Esophagus muscularis mucosa (tissue), 4 donors: ENCODE measurements at places on chromosomes 13 and 19. TPM values are rescaled to one million over a fixed set of nuclear protein-coding genes. Genes with fewer than 3 reads are reported as not detected.

Gene KIR2DL4
- not detected for total RNA-seq

Gene TMPRSS9
- total RNA-seq: not detected

Gene POU2F2
- 0.52 TPM for total RNA-seq

Gene ADM5
- total RNA-seq: 3.5 TPM

Gene SLC15A1
- total RNA-seq: not detected

Gene PTBP1
- 76.8 TPM for total RNA-seq

Gene KIR2DL1
- total RNA-seq: not detected

Gene KIR3DL3
- not detected for total RNA-seq

Gene ERFL
- total RNA-seq: 0.32 TPM

Gene HSPB6
- 76.0 TPM for total RNA-seq

Gene HS6ST3
- total RNA-seq: 12.4 TPM

Gene KLF12
- total RNA-seq: 18.7 TPM

Gene SLC7A9
- total RNA-seq: 0.78 TPM

Gene NTN5
- total RNA-seq: 0.17 TPM

Gene COL5A3
- total RNA-seq: 17.7 TPM

Gene CAMSAP3
- 0.17 TPM for total RNA-seq

- no peaks in the 10 kb centered on the region for H3K27me3 ChIP-seq
- no peak overlapping the region for H3K4me3 ChIP-seq
- no peak overlapping the region for H3K27ac ChIP-seq
- DNase-seq: no peak
- no peaks in the 10 kb centered on the region for H3K4me1 ChIP-seq
These were observed 31.2 kb upstream of the CACNA1A start for GRCh38 chr19:13537454-13537853.

DNA sequence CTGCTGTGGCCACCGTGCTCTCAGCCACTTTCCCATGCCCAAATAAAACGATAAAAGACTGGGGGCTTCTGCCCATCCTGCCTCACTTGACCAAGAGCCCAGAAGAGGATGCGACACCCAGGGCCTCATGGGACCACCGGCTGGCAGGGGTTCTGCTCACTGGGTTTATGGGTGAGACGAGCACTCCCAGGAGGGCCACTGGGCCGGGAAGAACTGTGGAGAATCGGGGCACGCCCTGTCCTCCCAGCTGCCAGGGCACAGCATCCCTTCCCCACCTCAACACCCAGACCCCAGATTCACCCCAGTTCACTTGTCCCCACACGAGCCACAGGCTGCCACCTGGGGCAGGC, 4.7 kb upstream of the F10 start:
- H3K36me3 ChIP-seq: no peaks in the 10 kb centered on the region
- H3K4me3 ChIP-seq: no peak overlapping the region
- H3K27me3 ChIP-seq: no peaks in the 10 kb centered on the region
- H3K27ac ChIP-seq: no peak overlapping the region
- DNase-seq: no peak

- no peak for DNase-seq
- peaks cover 12% of the 10 kb centered on the region for H3K4me1 ChIP-seq
- H3K27me3 ChIP-seq: no peaks in the 10 kb centered on the region
- H3K36me3 ChIP-seq: no peaks in the 10 kb centered on the region
- no peak overlapping the region for H3K27ac ChIP-seq
These were observed 142.9 kb upstream of the SERP2 start for GRCh38 chr13:44230736-44231135.

DNA sequence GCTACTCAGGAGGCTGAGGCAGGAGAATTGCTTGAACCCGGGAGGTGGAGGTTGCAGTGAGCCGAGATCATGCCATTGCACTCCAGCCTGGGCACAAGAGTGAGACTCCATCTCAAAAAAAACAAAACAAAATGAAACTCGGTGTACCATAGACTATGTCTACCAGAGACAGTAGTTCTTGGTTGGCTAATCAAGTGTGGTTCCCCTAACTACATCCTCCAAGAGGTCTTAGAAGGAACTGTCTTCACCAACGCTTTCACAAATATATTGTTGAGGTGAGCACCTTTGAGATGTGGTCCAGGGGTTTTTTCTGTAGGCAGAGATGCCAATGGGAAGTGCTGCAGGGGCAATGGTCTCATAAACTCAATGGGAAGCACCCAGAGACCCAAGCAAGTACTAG, 48.0 kb downstream of the RFC3 start:
- H3K27ac ChIP-seq: no peak overlapping the region
- no peaks in the 10 kb centered on the region for H3K4me1 ChIP-seq
- DNase-seq: no peak
- H3K27me3 ChIP-seq: no peaks in the 10 kb centered on the region
- no peaks in the 10 kb centered on the region for H3K36me3 ChIP-seq

GRCh38 chr19:33582914-33583313, 38.8 kb upstream of the CHST8 start:
- no peaks in the 10 kb centered on the region for H3K4me1 ChIP-seq
- no peak overlapping the region for H3K4me3 ChIP-seq
- no peak overlapping the region for H3K27ac ChIP-seq
- no peak for DNase-seq

DNA sequence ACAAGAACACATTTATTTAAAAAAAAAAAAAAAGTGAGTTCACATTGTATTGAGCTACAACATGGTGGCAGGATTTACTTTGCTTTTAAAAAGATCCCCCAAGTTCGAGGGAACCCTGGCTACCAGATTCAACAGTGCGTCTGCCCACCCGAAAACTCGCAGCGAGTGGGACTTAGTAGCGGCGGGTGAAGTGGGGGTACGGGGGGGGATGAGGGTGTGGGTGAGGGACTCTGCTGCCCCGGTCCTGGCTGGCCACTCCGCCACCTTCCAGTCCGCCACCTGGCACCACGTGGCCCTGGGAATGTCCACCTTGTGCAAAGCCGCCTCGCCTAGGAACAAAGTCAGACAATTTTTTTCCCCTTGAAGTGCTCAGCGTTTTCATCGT, 19.3 kb upstream of the TINCR start:
- peaks cover 52% of the 10 kb centered on the region for H3K36me3 ChIP-seq
- H3K27ac ChIP-seq: no peak overlapping the region
- no peak for DNase-seq
- H3K4me3 ChIP-seq: no peak overlapping the region
- H3K4me1 ChIP-seq: peaks cover 19% of the 10 kb centered on the region

DNA sequence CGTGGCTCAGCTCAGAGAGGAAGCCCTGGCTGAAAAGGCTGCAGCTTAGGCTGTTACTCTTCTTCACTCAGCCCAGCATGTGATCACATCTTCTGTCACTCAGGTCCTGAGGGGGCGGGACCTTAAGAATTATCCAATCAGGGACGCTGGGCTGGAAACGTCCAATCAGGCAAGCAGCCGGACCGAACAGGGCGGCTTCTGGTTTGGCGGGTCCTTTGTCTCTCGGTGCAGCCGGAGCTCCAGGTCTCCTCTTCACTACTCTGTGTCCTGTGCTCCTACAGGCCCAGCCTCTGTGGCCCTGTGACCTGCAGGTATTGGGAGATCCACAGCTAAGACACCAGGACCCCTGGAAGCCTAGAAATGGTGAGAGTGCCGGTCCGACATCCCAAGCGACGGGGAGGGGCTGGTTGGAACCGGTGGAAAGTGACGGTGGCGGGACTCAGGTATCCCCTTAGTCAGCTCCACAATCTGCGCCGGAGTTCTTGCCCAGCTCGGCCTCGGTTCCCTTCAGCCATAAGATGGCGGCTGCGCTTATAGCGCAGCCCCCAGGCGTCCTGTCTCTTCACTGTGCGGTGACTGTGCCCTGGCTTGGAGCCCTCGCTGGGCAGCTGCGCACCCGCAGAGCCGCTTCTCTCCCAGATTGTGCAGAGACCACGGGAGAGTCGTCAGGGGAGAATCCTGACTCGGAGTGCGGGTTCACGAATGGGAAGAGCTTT, at the start of gene ZNF93:
ZNF93 (plus strand) TSS at position 218 of the 716 bp plus-strand sequence; CDS start at position 361, 143 bp downstream.
- peak; percentile 99 for DNase-seq
- H3K27ac ChIP-seq: peak within 1 kb of the TSS; percentile 93
- peak within 1 kb of the TSS; percentile 70 for H3K4me3 ChIP-seq

GRCh38 chr19:3374369-3375112, 8.2 kb downstream of the NFIC start:
- H3K27ac ChIP-seq: peak overlapping the region; percentile 98
- no peaks in the 10 kb centered on the region for H3K27me3 ChIP-seq
- H3K36me3 ChIP-seq: no peaks in the 10 kb centered on the region
- peak overlapping the region; percentile 54 for H3K4me3 ChIP-seq

- H3K4me3 ChIP-seq: no peak overlapping the region
- H3K4me1 ChIP-seq: no peaks in the 10 kb centered on the region
- no peaks in the 10 kb centered on the region for H3K27me3 ChIP-seq
These were observed 343.8 kb downstream of the MZT1 start for GRCh38 chr13:72383646-72384045.

- no peak for DNase-seq
- H3K4me1 ChIP-seq: peaks cover 40% of the 10 kb centered on the region
- H3K27me3 ChIP-seq: peaks cover under 1% of the 10 kb centered on the region
- H3K27ac ChIP-seq: no peak overlapping the region
These were observed 8.9 kb upstream of the GDF15 start for GRCh38 chr19:18377026-18377425.

DNA sequence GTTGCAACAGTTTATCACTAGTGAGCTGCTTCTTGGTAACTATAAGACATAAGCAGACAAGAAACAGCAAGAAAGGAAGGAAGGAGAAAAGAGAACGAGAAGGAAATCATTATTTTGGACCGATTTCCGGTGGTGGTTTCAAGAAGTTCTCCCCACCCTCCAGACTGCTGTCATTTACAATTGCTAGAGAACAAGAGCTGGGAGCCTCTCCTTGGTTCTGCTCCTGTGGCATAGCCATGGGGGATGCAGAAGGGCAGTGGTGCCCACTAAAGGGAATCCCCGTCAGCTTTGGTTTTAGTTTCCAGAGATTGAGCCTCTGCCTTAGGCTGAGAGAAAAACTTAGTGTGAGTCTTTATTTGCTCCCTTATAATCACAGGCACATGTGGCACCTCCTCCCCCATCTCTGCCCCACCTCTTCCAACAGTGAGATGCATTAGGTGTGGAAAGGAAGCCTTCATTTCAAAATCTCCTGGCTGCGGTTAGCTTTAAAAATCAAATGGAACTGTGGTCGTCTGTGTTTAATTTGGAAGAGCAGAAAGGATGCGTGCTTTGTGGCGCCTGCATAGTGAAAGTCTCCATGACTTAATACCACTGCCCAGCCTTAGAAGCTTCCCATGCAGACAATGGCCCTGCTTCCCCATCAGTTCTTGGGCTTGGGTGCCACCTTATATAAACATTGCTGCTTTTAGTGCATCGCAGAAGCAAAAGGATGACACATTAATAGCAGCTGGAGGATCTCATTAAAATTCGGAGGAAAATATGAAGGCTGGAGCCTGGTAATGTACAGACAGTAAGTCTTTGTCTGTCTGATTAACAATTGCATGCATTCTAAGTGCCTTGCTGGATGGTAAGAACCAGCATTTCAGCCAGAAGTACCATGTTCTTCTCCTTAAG, 25.0 kb downstream of the LRCH1 start:
- no peaks in the 10 kb centered on the region for H3K27me3 ChIP-seq
- H3K4me1 ChIP-seq: peaks cover 81% of the 10 kb centered on the region
- H3K36me3 ChIP-seq: no peaks in the 10 kb centered on the region
- DNase-seq: no peak

GRCh38 chr13:41018602-41018948, 541 bp downstream of the ELF1 start:
- DNase-seq: no peak
- peaks cover 41% of the 10 kb centered on the region for H3K4me1 ChIP-seq
- peak overlapping the region; percentile 61 for H3K27ac ChIP-seq
- H3K36me3 ChIP-seq: no peaks in the 10 kb centered on the region

- H3K27me3 ChIP-seq: peaks cover 48% of the 10 kb centered on the region
- no peak overlapping the region for H3K4me3 ChIP-seq
- DNase-seq: no peak
- H3K27ac ChIP-seq: no peak overlapping the region
- H3K36me3 ChIP-seq: no peaks in the 10 kb centered on the region
These were observed 111.5 kb upstream of the ZNF507 start for GRCh38 chr19:32233885-32234284.

- no peaks in the 10 kb centered on the region for H3K4me1 ChIP-seq
- no peaks in the 10 kb centered on the region for H3K27me3 ChIP-seq
- H3K27ac ChIP-seq: no peak overlapping the region
- no peaks in the 10 kb centered on the region for H3K36me3 ChIP-seq
These were observed 527.4 kb upstream of the ATXN8OS start for GRCh38 chr13:69580255-69580654.

DNA sequence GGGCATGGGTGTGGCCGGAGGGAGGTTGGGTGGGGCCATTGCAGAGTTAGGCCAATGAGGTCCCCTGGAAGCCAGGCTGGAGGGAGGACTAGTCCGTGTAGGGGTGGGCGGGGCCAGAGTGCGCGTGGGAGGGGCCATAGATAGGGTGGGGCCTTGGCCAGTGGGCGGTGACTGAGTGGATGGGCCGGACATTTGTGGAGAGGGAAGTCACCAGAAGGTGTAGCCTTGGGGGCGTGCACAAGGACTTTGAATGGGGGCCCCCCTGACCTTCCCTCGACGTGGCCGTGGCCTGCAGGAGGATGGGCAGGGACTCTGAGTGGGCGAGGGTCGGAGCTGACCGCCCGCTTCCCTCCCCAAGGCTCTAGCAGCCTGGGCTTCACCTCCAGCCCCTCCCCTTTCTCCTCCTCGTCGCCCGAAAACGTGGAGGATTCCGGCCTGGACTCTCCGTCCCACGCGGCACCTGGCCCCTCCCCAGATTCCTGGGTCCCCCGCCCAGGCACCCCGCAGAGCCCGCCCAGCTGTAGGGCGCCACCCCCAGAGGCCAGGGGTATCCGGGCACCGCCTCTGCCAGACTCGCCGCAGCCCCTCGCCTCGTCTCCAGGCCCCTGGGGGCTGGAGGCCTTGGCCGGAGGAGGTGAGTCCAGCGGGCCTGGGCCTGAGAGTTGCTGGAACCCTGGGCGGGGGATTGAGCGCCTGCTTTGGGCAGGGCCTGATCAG, 16.5 kb upstream of the B3GNT3 start:
- peaks cover 8% of the 10 kb centered on the region for H3K27me3 ChIP-seq
- no peaks in the 10 kb centered on the region for H3K36me3 ChIP-seq
- H3K27ac ChIP-seq: no peak overlapping the region
- H3K4me3 ChIP-seq: peak overlapping the region; percentile 25
- H3K4me1 ChIP-seq: peaks cover 17% of the 10 kb centered on the region

GRCh38 chr13:92137520-92137919, 739.1 kb downstream of the GPC5 start:
- H3K27me3 ChIP-seq: no peaks in the 10 kb centered on the region
- no peaks in the 10 kb centered on the region for H3K4me1 ChIP-seq
- H3K4me3 ChIP-seq: no peak overlapping the region
- no peak overlapping the region for H3K27ac ChIP-seq
- DNase-seq: no peak
- H3K36me3 ChIP-seq: no peaks in the 10 kb centered on the region

GRCh38 chr19:29467824-29468401, 57.9 kb upstream of the VSTM2B start:
- H3K27me3 ChIP-seq: no peaks in the 10 kb centered on the region
- H3K4me3 ChIP-seq: no peak overlapping the region
- DNase-seq: peak; percentile 53
- H3K36me3 ChIP-seq: no peaks in the 10 kb centered on the region

DNA sequence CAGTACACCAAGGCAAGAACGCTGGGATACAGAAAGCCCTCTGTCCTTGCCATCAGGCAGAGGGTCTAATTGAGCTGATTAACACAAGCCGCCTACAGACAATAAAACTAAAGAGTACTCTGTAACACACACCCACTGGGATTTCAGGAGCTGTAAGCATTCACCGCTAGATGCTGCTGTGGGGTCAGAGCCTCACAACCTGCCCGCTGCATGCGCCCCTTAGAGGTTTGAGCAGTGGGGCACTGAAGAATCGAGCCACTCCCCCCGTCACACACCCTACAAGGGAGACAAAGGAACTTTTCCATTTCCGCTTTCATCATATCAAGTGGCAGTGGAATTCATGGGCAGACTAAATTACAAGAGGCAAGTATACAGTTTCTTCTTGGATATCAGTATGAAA, 1080.6 kb downstream of the PCDH17 start:
- no peak overlapping the region for H3K27ac ChIP-seq
- no peak overlapping the region for H3K4me3 ChIP-seq
- H3K27me3 ChIP-seq: no peaks in the 10 kb centered on the region
- no peaks in the 10 kb centered on the region for H3K36me3 ChIP-seq
- no peaks in the 10 kb centered on the region for H3K4me1 ChIP-seq
- no peak for DNase-seq
